ENCODE measurements at places on chromosomes 6 and 20. TPM values are rescaled to one million over a fixed set of nuclear protein-coding genes. Genes with fewer than 3 reads are reported as not detected.

GRCh38 chr6:74357321-74357720, 661.3 kb downstream of the CD109 start:
- no peak for DNase-seq

GRCh38 chr20:37903317-37904007, 535 bp downstream of the VSTM2L start:
- no peak for DNase-seq

The FAM83B gene
- 3.4 TPM for total RNA-seq

DNA sequence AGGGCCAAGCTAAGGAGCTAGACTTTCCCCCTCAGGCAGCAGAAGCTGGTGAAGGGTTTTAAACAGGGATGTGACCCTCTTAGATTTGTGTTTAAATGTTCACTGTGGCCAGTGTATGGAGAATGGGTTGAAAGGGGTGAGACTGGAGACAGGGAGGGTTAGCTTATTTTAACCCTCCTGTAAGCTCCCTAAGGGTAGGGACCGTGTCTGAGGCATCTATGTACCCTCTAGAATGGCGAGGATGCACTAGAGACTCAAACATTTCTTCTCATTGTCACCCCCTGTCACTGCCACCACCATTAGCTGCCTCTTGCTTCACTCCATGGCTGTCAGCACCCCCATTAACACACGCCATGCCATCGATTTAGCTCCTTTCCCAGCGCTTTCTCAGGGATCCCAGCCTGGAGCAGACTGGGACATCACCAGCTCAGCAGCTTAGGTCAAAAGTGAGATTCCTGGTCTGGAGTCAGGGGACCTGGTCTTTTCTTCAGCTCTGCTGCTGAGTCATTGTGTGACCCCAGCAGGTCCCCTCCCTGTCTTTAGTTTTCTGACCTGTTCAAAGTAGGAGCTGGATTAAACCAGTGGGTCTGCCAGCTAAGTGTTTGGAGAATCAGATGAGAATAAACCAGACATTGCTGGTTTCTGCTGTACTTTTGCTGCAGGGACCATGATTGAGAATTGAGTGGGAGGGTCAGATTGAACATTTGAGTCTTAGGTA, 1.1 kb upstream of the SLC22A7 start:
- no peak for DNase-seq

- no peak for DNase-seq
Measured at GRCh38 chr20:58822748-58823730, 27.7 kb downstream of the GNAS-AS1 start.

- no peak for DNase-seq
Measured at GRCh38 chr20:43238833-43239232, 49.1 kb upstream of the PTPRT start.

GRCh38 chr6:44105993-44106740, 21.1 kb downstream of the MRPL14 start:
- no peak for DNase-seq

DNA sequence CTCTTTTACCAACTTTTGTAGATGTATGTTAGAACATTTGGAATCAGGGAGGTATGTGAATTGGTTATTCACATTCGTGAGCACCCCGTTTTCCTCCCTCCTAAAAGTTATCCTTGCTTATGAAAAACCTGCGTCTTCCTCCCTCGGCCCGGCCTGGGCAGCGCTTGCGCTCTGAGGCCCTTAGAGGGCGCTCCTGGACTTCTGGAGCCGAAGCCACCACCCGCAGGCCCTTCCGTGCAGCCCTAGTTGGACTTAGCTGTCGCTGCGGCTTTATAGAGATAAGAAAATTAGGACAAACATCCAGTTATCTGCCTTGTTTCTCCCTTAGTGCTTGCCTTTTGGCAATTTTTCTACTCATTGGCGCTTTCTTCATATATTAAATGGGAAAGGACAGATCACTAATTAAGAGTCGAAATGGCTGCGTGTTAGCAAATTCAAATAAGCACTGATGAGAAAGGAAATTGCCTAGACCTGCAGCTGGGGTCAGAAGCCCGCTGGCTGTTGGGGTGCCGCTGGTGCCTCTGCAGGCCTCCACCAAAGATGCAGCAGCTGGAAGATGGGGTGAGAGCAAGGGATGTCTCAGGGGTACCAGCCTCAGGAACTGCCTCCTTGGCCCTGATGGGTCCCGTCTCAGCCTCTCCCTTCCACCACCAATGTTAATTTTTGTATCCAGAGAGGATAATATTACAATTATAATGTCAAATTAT, 5.2 kb downstream of the FNDC1 start:
- DNase-seq, result peak; percentile 76

The FANCE gene
- total RNA-seq, result 4.9 TPM

GRCh38 chr20:57716202-57716601, 6.4 kb upstream of the PMEPA1 start:
- DNase-seq, result no peak

DNA sequence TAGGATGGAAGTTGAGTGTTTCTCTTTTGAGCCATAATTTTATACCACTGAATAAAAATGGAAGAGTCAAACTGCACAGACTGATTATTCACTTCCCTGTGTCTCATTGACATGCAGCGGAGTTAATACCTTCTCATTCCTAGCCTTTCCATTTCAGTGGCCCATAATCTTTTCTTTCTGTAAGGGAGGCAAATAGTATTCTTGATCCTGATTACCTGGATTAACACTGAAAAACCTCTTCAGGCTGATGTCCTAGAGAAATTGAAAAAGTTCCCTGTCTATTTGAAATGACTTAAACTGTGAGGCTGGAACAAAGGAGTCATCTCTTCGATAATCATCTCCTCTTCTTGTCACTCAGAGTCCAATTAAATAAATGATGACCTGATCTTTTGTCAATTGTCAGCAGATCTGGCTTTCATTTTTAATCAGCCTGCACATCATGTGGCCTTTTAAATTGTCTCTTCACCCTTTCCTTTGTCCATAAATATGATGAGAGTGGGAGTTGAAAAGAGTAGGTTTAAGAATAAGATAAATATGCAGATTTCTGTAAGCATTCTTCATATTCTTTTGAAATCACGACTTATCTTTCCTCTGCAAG, 713.0 kb downstream of the EPM2A start:
- DNase-seq, result no peak

The TNFRSF21 gene
- 24.6 TPM for total RNA-seq

The PABPC1L gene
- 41.8 TPM for total RNA-seq

The CRISP2 gene
- total RNA-seq, result not detected

DNA sequence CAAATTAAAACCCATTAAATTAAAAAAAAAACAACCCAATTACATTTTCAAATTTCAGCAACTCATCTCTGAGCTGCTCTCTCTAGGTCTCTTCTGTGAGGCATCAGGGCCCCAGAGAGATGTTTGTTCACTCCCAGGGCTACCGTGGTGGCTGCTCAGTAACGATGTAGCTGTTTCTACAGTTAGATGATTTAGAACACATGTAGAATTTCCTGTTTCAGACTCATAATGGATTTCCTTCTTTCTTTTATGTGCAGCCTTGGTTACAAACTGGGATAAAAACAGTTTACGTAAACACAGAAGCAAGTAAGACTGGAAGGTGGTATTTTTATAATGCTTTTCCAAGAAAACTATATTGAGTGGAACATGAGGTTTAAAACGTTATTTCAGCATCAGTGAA, 116.1 kb upstream of the CCN2 start:
- no peak for DNase-seq

The PCSK2 gene
- 3.3 TPM for total RNA-seq

DNA sequence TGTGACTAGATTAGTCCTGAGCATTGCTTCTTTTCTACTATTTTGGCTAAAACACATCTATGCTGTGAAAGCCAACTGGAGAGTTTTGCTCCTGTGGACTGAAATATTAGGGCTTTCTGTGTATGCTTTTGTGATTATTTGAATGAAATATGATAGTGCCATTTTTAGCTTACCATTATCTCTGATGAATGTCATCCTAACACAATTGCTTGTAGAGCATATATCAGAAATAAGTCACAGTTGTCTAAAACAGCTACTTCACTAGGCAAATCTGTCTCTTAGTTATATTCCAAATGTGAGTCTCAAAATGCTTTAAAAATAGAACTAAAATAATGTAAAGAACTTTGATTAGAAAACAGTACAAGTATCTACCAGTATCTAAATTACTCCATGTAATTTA, 401.4 kb upstream of the PTCHD4 start:
- no peak for DNase-seq

GRCh38 chr6:144094731-144095133, 641 bp downstream of the SF3B5 start:
- DNase-seq, result no peak

DNA sequence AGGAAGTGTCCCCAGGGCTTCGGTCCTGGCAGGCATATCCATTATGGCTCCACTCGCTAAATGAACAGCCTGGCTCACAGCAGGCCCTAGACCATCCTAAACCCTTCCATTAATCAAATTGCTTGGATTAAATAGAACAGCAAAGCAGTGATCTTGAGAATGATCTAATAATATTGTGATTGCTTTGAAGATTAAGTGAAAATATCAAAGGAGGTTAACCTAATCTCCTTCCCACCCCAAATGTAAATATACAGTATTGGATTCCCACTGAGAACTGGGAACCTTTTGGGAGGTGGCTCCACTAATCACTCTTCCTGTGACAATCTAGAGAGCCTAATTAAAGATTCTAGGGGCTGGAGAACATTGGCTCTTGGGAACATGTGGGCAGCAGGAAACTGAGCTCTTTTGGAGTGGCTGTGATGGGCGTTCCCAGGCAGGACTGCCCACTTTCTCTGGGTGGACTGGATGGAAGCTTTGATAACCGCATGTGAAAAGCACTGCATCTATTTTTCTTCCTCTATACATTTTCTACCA, 68.3 kb upstream of the FRMD1 start:
- DNase-seq, result no peak

The CYP24A1 gene
- total RNA-seq, result not detected

DNA sequence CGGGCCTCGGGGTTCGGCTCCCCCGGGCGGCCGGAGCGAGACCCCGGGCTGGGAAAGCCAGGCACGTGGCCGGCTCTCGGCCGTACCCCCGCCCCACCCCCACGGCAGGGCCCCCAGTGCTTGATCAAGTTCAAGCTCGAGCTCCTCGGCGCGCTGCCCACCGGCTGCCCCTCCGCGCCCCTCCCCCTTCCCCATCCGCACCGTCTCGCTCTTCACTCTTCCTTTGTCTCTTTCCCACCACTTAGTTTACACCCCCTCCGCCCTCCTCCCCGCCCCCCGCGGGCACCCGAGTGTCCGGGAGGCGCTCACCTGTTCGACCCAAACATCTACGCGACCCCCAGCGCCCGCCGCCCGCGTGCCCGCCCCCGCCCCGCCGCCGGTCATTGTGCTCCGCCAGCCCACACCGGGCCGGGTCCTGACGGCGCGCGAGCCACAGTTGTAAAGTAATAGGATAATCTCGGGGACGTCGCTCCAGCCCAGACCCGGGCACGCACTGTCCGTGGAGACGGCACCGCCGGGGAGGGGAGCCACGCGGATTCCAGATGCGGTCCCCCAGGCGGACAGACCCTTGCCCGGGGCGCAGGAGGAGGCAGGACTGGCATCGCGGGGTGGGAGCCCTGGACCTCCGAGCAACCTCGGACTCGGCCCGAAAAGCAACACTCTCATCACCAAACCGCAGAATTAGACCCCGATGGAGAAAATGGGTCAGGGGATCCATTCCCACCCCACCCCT, 100.7 kb downstream of the NOL4L start:
- DNase-seq, result peak; percentile 50

The ADAM33 gene
- total RNA-seq, result 11.2 TPM

- DNase-seq, result no peak
Measured at GRCh38 chr6:29708432-29709179, 14.6 kb upstream of the HLA-F start.

- DNase-seq, result peak; percentile 63
Measured at GRCh38 chr6:53119772-53120409, 28.8 kb downstream of the GCM1 start.

DNA sequence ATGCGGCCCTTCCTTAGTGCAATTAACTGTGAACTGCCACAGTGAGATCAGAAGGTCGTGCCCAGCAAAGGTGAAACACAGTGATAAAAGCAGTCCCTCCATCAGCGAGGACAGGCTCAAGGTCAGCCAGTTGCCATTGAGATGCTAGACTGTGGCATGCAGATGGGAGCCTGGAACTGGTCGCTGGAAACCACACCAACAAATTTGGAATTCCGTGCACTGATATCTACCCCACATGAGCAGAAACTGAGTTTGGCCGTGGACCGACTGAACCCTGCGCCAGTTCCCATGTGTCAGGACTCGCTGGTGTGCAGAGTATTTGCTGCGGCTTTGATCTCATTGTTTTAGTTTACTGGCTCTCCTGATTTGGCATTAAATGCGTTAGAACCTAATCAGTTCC, 125.6 kb upstream of the QKI start:
- DNase-seq, result no peak

DNA sequence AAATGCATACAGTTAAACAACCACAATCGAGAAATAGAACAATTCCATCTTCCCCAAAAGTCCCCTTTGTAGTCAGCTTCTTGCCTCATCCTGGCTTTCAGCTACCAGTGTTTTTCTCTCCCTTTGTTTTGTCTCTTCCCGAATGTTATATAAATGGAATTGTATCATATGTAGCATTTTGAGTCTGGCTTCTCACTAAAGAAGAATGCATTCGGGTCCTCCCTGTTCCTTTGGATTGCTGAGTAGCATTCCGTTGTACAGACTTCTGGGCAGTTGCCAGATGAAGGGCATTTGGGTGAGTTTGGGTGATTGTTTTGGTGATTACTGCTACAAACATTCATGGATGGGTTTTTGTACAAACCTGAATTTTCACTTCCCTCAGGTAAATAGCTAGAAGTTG, 27.8 kb downstream of the PRPH2 start:
- DNase-seq, result no peak

The OR2B6 gene
- not detected for total RNA-seq

DNA sequence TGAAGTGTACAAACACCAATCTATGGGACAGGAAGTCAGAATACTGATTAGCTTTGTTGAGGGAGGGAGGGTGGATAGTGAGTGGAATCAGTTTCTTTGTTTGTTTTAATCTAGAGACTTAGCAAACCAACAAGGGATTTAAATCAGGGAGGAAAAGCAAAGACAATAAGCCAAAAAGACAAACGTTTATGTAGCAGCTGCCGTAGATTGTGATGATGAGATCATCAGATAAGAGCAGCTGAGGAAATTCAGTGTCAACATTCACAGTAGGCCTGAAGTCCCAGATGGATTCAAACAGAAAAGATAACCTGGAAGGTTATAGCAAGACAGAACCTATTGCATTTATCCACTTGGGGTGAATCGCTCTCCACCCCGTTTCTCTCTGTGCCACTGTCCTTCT, 104.9 kb upstream of the SYNDIG1 start:
- DNase-seq, result no peak

The ENPP4 gene
- 9.9 TPM for total RNA-seq

DNA sequence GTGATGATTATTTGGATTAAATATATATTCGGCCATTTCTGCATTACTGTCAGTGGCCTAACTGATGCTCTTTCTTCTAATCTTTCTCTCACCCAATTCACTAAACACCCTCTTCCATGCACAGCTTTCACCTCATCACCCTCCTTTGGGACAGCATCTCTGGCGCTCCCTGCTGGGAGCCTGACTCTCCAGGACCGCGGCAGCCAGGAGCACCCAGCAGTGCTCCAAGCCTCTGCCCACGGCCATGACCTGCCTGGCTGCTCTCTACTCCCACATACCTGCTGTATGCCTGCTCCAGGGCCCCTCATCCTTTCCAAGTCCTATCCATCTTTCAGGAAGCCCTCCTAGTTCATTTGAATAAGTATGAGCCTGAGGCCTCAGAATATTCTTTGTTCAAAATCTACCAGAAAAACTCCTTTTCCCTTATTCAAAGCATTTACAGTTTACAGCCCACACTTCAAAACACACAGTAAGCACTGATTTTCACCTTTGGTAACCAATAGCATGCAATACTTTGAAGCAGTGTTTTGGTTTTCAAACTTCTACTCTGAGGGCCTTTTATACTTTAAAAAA, 15.2 kb downstream of the CTCFL start:
- no peak for DNase-seq

GRCh38 chr20:59735486-59735885, 131.1 kb downstream of the PHACTR3 start:
- no peak for DNase-seq

The TFAP2D gene
- not detected for total RNA-seq

Measured in body of pancreas (tissue), 4 donors.